NCI-H1436 (cell line): ENCODE measurements at places on chromosomes 11 and 22.
A peak's percentile ranks its signal among the peaks of the same experiment; 100 is the strongest.

- no peak for DNase-seq
These were observed 114.9 kb downstream of the VPREB1 start for GRCh38 chr22:22359465-22359864.

- DNase-seq, result no peak
These were observed 9.8 kb downstream of the RELT start for GRCh38 chr11:73386016-73386415.

DNA sequence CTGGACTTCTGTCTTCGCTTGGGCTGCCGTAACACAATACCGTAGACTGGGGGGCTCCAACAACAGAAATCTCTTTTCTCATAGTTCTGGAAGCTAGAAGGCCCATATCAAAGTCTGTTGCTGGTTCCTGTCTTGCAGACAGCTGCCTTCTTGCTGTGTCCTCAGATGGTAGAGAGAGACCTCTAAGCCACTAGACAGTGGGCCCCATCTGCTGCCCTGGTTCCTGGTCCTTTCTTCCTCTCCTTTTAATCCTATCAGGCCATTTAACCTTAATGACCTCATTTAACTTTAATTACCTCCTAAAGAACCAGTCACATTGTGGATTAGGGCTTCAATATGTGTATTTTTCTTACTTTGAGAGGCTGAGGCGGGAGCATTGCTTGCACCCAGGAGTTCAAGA, 9.4 kb downstream of the CEP164 start:
- no peak for DNase-seq

DNA sequence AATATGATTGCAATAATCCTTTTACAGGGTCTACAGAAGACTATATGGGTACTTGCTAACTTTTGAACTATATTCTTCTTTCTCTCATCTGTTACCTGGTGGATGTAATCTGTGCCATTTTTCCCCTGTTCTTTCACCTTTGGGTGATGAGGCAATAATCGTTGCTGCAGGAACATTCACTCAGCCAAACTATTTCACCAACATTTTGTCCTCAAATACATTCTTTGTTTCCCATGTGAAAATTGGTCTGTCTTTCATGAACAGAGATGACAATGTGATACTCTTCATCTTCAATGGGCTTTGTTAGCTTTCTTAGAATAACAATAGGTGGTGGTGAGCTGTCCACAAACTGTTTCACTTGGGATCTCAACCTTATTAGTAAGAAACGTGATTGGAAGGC, 52.1 kb upstream of the CAPRIN1 start:
- DNase-seq, result no peak

DNA sequence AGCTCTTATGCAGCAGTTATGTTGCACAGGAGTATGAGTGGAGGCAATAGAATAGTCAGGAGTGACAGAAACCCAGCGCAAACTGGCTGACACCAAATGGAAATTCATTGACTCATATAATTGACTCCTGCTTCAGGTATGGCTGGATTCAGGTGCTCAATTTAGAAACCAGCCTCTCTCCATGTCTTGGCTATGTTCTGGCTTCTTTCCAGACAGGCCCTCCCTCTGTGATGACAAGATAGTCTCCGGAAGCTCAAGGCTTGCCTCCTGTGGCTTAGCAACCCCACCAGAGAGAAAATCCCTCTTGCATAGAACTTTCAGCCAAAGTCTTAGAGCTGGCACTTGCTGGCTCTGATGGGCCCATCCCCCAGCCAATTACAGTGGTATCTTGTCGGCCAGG, 28.1 kb upstream of the MN1 start:
- no peak for DNase-seq

DNA sequence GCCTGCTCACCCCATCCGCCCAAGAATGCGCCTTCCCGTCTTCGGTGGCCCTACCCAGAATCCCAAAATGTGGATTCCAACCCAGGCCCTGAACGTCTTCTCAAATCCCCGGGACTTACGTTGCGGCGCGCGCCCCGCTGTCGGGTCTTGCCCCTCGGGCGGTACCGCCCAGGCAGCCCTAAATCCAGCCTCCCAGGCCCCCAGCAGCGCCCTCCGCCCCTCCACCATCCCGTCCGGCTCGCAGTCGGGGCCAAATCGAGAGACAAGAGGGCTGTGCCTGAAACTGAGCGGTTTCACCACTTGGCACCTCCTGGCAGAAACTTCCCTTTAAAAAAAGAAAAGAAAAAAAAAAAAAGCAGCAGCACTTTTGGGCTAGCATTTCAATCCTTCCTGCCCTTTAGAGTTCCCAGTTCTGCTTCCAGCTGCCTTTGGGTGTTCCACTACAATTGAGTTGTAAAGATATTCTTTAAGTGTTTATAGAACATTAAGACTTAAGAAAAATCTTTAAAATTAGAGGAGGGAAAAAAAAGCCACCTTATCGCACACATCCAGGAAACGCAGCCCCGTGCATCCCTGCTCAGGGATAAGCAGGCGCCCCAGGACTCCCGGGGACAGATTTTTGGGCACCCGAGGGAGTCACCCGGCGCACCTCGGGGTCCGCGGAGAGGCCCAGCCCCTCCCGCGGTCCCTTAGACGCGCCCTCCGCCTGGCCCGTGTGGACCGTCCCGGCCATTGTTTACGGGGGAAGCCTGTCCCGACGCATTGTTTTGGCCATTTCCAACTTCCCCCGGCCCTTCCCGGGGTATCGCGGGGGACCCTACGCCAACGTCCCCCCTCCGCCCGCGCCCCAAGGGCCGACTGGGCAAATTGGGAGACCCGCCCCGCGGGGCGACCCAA, 57.6 kb downstream of the KCNJ4 start:
- DNase-seq, result no peak

DNA sequence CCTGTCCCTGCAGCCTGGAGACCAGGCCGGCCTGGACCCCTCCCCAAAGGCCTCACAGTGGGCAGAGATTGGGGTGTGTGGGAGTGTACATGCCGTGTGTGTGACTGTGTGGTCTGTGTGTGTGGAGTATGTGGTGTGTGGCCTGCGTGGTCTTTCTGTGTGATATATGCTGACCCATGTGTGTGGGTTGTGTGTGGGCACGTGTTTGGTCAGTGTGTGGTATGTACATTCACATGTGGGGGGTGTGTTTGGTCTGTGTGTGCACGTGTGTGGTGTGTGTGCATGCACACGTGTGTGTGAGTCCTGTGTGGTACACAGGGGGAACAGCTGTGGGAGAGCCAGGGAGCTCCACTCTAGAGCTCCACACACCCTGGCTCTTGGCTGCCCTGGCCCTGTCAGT, 1185.1 kb downstream of the BRD1 start:
- DNase-seq, result no peak

- no peak for DNase-seq
These were observed 11.1 kb downstream of the MS4A8 start for GRCh38 chr11:60710482-60710881.

DNA sequence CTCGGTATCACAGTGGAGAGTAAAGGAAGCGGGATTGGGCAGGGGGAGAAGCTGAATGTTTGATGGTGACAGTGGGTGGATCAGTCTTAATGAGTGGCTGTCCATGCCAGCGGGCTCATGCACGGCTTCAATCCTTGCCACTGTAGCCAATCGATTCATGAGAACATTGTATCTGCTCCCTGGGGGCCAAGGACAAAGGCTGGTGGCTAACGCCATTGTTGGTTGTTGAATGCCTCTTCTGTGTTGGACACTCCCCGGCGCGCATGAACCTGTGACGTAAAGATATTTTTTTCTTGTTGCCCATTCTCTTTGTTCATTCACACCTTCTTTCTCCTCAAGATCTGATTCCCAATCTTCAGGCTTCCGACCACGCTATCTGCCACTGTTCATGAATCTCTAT, 20.9 kb upstream of the ATXN10 start:
- DNase-seq, result no peak

- DNase-seq, result no peak
These were observed 57.8 kb downstream of the BRD1 start for GRCh38 chr22:49769691-49770546.

- DNase-seq, result no peak
These were observed 11.8 kb downstream of the NAP1L4 start for GRCh38 chr11:2980168-2980840.

DNA sequence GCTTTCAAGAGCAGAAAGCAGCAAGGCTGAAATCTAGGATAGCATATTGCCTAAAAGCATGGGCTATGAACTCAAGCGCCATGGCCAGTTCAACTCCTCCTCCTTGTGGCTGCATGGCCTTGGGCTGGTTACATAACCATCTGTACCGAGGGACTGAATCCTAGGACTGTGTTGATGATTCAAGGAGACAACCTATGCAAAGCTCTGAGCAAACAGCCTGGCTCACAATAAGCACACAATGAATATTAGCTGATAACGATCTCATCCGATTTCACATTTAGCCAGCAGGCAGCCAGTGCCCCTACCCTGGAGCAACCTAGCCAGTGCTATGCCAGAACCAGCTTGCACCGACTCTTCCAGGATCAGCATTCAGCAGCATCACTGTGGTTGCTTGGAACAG, 698.4 kb downstream of the TBC1D22A start:
- no peak for DNase-seq

GRCh38 chr11:3136546-3137455, 28.3 kb downstream of the OSBPL5 start:
- no peak for DNase-seq

- no peak for DNase-seq
These were observed 76.2 kb upstream of the CADM1 start for GRCh38 chr11:115580416-115580815.

DNA sequence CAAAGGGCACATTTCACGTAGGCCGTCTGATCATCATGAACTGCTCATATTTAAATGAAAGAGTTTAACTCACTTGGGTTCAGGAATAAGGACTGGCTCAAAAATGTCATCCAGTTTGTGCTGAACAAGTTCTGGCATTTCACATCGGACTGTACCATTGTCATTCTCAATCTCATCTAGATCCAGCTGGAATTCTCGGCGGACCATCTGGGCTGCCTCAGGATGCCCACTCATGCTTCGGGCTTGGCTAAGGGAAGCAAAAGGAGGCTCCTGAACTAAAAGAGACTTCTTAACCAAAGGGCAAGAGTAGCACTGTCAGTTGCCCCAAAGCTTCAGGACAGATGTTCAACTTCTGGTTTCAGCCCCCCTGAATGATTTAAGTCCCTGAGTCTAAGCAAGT, 40.2 kb downstream of the F2 start:
- no peak for DNase-seq

GRCh38 chr11:7671347-7672215, 1.7 kb downstream of the CYB5R2 start:
- no peak for DNase-seq

GRCh38 chr11:12773591-12773990, 99.4 kb downstream of the TEAD1 start:
- no peak for DNase-seq

DNA sequence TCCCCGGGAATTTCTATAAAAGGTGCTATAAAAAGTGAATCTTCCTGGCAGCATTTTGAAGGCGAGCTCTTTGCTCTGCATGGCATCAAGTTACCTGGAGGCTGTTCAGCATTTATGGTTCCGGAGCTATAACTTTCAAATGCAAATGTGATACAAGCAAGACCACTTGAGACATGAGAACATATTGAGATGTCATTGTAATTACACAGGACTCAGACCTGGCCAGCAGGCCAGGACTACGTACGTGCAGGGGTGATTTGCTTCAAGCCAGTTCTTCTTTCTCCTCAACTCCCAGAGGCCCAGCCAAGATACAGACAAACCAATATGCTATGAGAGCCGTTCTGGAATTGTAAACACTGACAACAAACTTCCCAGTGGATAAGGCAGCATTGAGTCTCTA, 227.4 kb upstream of the FAT3 start:
- DNase-seq, result no peak

DNA sequence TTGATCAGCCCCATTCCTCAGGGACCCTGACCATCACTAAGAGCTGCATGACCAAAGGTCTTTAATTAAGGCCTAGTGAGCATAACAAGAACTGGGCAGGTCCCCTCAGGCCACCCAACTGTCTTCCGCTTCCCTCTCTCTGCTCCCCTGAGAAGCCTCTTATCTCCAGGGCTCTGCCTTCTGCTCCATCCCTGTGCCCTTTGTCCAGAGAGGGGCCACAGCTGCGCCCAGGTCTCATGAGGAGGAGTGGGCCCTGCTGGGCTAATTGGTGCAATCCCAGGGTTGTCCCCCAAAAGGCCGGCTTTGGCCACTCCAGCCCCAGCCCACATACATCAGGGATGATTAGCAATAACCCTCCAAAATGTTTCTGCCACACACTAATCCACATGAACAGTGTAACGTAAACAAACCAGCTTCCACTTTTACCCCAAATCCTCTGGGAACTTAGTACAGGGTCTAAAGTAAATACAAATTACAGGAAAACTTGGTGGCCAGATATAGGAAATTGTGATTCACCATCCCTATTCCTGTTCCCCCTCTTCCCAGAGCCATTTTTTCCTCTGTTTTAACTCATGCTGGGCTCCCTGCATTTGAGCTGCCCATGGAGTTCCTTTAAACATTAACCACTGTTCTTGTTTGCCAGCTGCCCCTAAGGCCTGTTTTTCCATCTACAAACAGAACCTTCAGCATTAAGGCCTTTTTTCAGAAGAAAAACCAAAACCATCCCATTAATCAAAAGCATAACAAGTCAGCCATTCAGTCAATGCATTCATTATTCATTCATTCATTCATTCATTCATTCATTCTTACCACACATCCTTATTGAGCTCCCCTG, 34.6 kb upstream of the CAVIN3 start:
- no peak for DNase-seq

- no peak for DNase-seq
These were observed 2.8 kb upstream of the OR51M1 start for GRCh38 chr11:5380740-5381342.

- peak; percentile 41 for DNase-seq
These were observed 1.6 kb upstream of the IZUMO1R start for GRCh38 chr11:94302776-94303175.

GRCh38 chr11:44475114-44475686, 90.3 kb upstream of the CD82 start:
- DNase-seq, result no peak

DNA sequence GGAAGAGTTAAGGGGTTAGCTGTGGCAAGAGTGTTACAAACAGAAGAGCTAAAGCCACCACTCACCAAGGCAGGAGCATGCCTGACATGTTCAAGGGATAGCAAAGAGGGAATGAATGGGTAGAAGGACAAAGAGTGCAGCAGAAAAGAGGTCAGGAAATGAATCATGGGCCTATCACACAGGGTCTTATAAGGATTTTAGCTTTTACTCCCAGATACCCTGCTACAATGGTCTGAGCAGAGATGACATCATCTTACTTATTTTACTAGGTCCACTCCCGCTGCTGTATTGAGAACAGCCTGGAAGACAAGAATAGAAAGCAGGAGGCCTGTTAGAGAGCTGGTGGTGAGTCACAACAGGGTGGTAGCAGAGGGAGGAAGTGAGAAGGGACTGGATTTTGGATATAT, 9.8 kb downstream of the TRAF6 start:
- DNase-seq, result no peak

DNA sequence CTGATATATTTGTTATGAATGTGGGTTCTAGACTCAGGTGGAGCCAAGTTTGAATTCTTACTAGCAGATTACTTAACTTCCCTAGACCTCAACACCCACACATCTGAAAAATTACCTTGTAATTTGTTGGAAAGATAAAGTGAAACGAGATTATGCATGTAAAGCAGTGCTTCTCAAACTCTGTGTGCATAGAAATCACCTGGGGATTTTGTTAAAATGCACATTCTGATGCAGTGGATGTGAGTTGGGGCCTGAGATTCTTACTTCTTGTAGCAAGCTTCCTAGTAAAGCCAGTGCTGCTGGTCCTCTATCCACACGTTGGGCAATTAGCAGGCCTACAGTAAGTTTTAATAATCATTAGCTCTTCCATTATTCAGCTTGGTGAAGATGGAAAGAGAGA, 15.1 kb upstream of the CEP295 start:
- DNase-seq, result no peak

- no peak for DNase-seq
These were observed 45.8 kb upstream of the FGF3 start for GRCh38 chr11:69864686-69865661.

- no peak for DNase-seq
These were observed 12.7 kb downstream of the MAFF start for GRCh38 chr22:38214302-38215056.

GRCh38 chr11:64660706-64661105, 62.3 kb downstream of the NRXN2 start:
- DNase-seq, result no peak
